ENCODE measurements at places on chromosomes 3 and 15.

- DNase-seq, result no peak
Measured at GRCh38 chr3:76938962-76939361, 100.9 kb upstream of the ROBO2 start.

- no peak for DNase-seq
Measured at GRCh38 chr3:64681015-64681414, 6.8 kb downstream of the ADAMTS9 start.

GRCh38 chr3:186099178-186099577, 9.7 kb downstream of the ETV5 start:
- DNase-seq, result no peak

DNA sequence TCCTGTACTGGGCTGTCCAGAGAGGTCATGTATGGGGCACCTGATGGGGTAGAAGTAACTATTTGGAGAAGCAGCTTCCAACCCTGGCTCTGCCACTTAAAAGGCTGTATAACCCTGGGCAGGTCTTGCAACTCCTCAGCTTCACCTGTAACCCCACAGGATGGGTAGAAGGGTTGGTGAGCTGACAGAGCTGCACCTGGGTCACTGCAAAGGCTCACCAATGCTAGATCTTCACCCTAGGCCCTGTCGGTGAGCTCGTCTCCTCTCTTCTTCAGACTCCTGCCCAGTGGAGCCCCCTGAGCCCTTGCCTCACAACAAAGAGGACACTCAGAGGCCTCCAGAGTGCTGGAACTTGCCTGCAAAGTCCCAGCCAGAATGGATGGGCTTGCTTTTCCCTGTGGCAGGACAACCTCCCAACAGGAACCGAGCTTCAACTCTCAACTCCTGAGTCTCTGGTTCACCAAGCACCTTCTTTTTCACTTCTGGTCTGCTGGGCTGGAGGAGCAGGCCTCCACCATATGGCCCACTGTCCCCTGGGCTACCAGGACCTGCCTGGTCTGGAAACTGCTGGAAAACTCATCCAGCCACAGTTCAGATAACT, 45.9 kb downstream of the XXYLT1 start:
- DNase-seq, result no peak

GRCh38 chr3:63961891-63962290, 49.7 kb upstream of the SCAANT1 start:
- no peak for DNase-seq

GRCh38 chr15:87757084-87757483, 499.5 kb downstream of the NTRK3 start:
- no peak for DNase-seq

GRCh38 chr3:19487386-19487785, 339.1 kb downstream of the KCNH8 start:
- DNase-seq, result no peak

- DNase-seq, result no peak
Measured at GRCh38 chr15:67479781-67480505, 41.0 kb upstream of the C15orf61 start.

- no peak for DNase-seq
Measured at GRCh38 chr3:5014391-5014790, 35.2 kb downstream of the BHLHE40 start.

DNA sequence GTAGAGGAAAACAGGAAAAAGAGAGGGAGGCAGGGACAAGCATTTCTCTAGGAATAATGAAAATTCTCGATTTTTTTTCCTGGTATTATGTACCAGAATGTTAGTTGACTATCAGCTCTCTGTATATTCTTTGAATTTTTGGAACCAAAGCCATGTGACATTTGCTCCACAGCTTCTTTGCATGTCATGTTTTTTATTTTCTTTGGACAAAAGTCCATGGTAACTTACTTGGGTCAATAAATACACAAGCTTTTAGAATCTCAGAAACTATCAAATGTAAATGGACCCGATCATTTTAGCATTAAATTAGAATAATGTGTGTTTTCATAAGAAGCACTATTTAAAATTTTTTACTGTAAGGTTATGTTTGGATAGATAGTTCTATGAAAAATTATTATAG, 320.5 kb downstream of the ZIC1 start:
- no peak for DNase-seq

DNA sequence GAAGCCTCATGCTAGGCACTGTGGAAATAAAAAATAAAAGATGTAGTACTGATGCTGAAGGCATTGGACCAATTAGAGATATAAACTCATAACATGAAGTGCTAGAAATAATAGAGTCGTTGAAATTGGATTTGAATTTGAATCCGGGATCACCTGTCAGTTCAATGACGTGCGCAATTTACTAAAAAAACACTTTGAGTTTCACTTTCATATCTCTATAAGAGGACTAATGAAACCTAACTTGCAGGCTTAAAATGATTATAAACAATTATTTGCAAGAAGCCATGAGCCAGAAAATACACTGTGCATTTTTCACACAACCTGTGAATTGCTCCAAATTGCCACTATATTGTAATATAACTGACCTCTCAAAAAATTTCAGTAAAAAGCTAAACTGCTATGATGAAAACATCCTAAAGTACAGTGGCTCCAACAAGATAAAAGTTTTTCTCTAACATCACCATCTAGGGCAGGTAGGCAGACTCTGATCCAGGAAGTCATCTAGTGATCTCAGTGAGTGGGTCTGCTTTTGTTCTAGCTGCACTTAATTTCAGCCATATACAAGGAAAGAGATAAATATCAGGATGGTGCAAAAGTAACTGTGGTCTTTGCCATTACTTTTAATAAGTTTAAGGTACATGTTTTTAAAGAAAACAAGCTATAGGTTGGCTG, 440.2 kb downstream of the CNTN6 start:
- DNase-seq, result no peak

DNA sequence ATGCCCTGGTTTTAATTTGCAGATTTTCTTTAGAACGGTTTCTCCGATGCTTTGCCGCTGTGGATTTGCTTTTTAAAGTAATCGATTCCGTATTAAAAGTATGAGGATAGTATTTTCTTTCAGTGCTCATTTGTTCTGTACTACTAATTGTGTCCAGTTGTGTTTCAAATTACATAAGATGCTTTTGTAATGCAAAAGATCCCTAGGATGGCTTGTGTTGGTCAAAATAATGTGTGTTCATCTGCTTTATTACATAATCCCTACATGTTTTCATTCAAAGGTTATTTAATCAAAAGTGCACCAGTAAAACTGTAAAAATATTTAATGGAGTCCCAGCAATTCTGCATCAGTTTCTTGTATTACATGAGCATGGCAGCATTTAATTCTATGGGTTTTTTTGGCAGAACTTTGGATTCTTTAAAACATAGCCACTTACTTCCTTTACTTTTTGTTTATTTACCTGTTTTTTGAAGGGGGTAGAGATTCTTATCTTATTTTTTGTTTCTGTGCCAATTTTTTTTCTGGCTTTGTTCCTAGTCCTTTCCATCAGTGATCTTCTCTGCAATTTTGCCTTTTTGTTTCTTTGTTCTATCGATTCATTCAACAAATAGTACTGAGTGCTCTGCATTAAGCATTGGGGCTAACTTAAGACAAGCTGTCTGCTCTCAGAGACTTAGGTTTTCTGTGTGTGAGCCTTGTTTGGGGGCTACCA, 352.8 kb downstream of the LRTM1 start:
- no peak for DNase-seq

GRCh38 chr15:49843725-49844124, 222.9 kb downstream of the DTWD1 start:
- DNase-seq, result no peak

DNA sequence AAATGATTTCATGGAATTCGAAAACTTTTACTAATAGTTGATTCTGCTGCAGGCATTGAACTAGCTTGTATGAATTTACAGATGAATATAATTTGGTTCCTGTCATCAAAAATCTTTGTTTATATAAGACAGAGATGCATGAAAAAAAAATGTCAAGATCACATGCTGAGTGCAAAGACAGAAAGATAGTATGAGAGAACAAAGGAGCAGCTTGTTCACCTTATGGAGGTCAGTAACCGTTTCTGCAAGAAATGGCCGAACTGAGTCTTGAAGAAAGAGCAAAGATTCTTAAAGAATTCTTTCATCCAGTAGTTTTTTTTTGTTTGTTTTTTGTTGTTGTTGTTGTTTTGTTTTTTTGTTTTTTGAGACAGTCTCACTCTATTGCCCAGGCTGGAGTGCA, 450.6 kb downstream of the TUSC7 start:
- no peak for DNase-seq

- DNase-seq, result no peak
Measured at GRCh38 chr3:170220871-170221270, 1.4 kb upstream of the PRKCI start.

DNA sequence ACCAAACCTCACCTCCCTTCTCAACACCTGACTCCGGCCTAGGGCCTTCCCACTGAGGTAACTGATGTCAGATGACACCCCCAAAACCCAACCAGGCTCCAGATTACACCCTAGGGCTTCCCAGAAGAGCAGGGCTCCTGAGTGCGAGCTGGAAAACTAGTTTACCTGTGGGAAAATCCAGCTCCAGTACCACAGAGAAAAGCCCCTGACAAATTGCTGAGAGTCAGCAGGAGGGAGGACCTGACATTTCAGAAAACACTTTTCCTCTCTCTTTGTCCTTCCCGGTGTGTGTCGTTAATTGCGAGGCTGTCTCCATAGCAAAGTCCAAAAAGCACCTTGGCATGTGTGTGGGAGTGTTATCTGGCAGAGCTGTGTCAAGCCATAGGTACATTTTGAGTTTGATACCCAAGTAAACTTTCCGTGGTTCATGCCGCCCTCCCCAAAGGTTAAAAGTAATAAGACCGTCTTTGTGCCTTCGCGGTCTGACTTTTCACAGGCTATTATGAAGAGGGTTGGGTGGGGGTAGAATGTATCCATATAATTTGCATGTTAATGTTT, 79.8 kb upstream of the FNDC3B start:
- DNase-seq, result no peak

GRCh38 chr3:175585898-175586297, 726.8 kb downstream of the NAALADL2 start:
- DNase-seq, result no peak

DNA sequence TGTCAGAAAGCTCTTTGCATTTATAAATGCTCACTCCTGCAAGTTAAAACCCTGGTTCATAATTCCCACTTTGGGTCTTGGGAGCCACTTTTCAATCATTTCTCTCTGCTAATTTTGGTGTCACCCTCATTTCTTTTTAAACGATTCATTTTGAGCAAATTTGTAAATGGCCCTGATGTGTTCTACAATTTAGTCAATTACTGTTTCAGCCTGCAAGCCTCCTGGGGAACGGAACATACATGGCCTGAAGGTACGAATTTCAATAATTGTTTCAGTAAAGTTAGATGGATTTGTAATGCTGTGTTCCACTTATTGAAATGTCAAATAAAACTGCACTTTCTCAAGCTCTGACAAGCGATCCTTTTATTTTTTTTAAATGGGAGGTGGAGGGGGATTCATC, 43.2 kb downstream of the MAP2K5 start:
- no peak for DNase-seq

- no peak for DNase-seq
Measured at GRCh38 chr3:59258550-59259260, 208.9 kb upstream of the CFAP20DC start.

- DNase-seq, result no peak
Measured at GRCh38 chr3:126293370-126294082, 63.7 kb downstream of the KLF15 start.

- no peak for DNase-seq
Measured at GRCh38 chr3:52848617-52849016, 13.8 kb upstream of the MUSTN1 start.

- no peak for DNase-seq
Measured at GRCh38 chr3:191750618-191751017, 289.7 kb downstream of the PYDC2 start.

- DNase-seq, result no peak
Measured at GRCh38 chr3:69357196-69357595, 28.7 kb downstream of the FRMD4B start.

GRCh38 chr3:187082758-187083375, 56.4 kb downstream of the RPL39L start:
- no peak for DNase-seq

- no peak for DNase-seq
Measured at GRCh38 chr3:141552440-141552991, 65.7 kb downstream of the RASA2 start.

GRCh38 chr3:10806006-10806405, 10.0 kb upstream of the SLC6A11 start:
- no peak for DNase-seq

Measured in activated T-cell treated with anti-CD3 and anti-CD28 coated beads, Interleukin-2, amount 50 U/mL, for 1 hour (primary cell).